ENCODE measurements at places on chromosomes 16 and 17.

GRCh38 chr17:80413771-80414507 lies 1.0 kb upstream of the ENDOV start:
- H3K27me3 ChIP-seq, result no peaks in the 10 kb centered on the region
- H3K4me1 ChIP-seq, result peaks cover 33% of the 10 kb centered on the region
- H3K4me3 ChIP-seq, result peak overlapping the region; percentile 59

- H3K4me1 ChIP-seq, result peaks cover 10% of the 10 kb centered on the region
- no peak within 1 kb of the TSS for H3K27ac ChIP-seq
- DNase-seq, result no peak
- H3K36me3 ChIP-seq, result no peaks in the 10 kb centered on the region
- H3K27me3 ChIP-seq, result peaks cover 7% of the 10 kb centered on the region
Measured at GRCh38 chr16:3036726-3037315, at the start of gene BICDL2. Gene BICDL2, minus strand, starts transcription at chr16:3036944. Its CDS starts 1,448 bp downstream, at chr16:3035496.

DNA sequence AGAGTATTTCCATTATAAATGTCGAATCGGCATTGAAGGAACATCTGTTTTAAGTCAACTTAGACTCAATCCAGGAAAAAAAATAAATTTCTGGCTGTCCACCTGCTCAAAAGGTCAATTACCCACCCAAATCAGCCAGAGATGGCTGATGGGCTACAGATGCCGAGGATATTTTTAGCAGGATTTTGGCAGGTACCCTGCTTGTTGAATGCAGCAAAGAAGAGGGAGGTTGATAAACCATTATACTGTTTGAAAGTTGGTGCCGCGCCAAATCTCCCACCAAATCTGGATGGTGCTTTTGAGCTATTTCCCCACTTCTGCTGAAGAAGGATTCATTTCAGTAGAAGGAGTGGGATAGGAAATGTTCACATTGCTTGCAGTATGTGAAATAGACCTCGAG lies 537.7 kb downstream of the MAF start:
- no peak overlapping the region for H3K27ac ChIP-seq
- H3K36me3 ChIP-seq, result no peaks in the 10 kb centered on the region
- no peaks in the 10 kb centered on the region for H3K4me1 ChIP-seq
- no peak for DNase-seq
- H3K4me3 ChIP-seq, result no peak overlapping the region
- H3K27me3 ChIP-seq, result no peaks in the 10 kb centered on the region

DNA sequence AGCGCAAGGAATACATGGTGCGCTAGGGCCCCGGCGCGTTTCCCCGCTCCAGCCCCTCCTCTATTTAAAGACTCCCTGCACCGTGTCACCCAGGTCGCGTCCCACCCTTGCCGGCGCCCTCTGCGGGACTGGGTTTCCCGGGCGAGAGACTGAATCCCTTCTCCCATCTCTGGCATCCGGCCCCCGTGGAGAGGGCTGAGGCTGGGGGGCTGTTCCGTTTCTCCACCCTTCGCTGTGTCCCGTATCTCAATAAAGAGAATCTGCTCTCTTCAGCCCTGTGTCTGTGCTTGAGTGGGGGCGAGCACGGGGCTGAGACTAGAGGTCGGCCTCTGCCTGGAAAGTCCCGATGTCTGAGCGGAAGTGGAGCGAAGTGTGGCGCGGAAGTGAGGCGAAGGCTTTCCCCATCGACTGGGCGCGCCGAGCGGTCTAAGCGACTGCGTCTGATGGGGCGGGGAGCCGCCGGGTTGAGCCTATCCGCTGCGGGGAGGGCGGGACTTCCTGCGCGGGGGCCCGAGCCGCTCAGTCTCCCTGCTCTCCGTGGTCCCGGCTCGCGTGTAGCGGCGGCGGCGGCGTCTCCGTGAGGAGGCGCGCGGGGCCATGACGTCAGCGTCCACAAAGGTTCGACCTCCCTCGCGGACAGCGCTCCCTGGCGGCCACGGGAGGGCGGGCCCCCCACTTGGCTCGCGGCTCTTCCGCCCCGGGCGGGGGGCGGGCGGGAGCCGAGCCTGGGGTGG lies 2.0 kb downstream of the RNASEK start:
- H3K4me3 ChIP-seq, result peak overlapping the region; percentile 80
- peaks cover 13% of the 10 kb centered on the region for H3K36me3 ChIP-seq
- peak; percentile 97 for DNase-seq
- peak overlapping the region; percentile 97 for H3K27ac ChIP-seq

DNA sequence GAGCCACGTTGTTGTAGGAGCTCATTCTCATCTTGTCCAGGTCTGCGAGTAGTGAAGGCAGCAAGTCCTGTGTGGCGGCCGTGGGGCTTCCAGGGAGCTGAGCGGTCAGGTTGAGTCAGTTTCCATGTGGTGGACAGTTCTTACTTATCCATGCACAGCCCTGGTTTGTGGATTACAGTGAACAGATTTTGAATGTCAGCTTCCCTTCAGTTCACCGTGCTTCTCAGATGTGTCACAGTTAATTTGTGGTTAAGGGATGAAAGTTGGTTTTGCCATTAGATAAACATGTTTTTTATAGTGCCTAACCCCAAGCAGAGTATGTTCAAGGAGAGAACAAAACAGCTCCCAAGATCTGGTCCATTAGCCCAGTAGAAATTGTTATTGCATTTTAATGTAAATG lies 103.1 kb downstream of the RPTOR start:
- H3K4me1 ChIP-seq, result peaks cover 12% of the 10 kb centered on the region
- H3K27me3 ChIP-seq, result no peaks in the 10 kb centered on the region
- no peak for DNase-seq
- no peaks in the 10 kb centered on the region for H3K36me3 ChIP-seq
- no peak overlapping the region for H3K27ac ChIP-seq

- no peaks in the 10 kb centered on the region for H3K27me3 ChIP-seq
- DNase-seq, result no peak
- no peak overlapping the region for H3K4me3 ChIP-seq
- H3K27ac ChIP-seq, result no peak overlapping the region
- peaks cover 49% of the 10 kb centered on the region for H3K4me1 ChIP-seq
Measured at GRCh38 chr16:3797473-3797872, 80.1 kb upstream of the TRAP1 start.

GRCh38 chr16:24729951-24730815 lies 732 bp downstream of the TNRC6A start:
- H3K4me3 ChIP-seq, result peak overlapping the region; percentile 82
- peak overlapping the region; percentile 96 for H3K27ac ChIP-seq
- DNase-seq, result no peak
- H3K36me3 ChIP-seq, result peaks cover 10% of the 10 kb centered on the region

DNA sequence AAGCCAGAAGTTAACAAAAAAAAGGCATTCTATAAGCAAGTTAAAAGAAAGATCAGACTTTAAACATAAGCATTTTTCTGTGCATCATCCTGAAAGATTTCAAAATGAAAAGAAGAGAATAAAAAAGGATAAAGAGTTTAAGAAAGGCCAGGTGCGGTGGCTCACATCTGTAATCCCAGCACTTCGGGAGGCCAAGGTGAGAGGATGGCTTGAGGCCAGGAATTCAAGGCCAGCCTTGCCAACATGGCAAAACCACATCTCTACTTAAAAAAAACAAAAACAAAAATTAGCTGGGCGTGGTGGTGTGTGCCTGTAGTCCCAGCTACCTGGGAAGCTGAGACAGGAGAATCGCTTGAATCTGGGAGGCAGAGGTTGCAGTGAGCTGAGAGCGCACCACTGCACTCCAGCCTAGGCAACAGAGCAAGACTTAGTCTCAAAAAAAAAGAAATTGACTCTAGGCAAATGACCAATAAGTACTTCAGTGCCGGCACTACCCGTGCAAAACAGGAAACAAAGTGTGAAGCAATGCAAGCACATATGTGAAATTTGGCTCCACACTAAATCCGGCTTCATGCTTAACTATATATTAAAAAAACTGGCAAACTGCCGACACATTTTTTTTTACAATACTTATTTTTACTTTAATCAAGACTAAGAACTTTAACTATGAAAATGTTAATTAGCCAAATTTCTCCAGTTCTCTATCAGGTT lies 83.2 kb upstream of the C17orf78 start:
- DNase-seq, result no peak
- H3K4me1 ChIP-seq, result no peaks in the 10 kb centered on the region
- H3K27ac ChIP-seq, result no peak overlapping the region
- no peaks in the 10 kb centered on the region for H3K27me3 ChIP-seq
- no peak overlapping the region for H3K4me3 ChIP-seq
- H3K36me3 ChIP-seq, result no peaks in the 10 kb centered on the region

- no peaks in the 10 kb centered on the region for H3K36me3 ChIP-seq
- H3K27ac ChIP-seq, result no peak overlapping the region
- no peak overlapping the region for H3K4me3 ChIP-seq
Measured at GRCh38 chr17:71003736-71004135, 834.4 kb downstream of the KCNJ2 start.
